ENCODE measurements at places on chromosomes 16 and 17.
A peak's percentile ranks its signal among the peaks of the same experiment; 100 is the strongest.

DNA sequence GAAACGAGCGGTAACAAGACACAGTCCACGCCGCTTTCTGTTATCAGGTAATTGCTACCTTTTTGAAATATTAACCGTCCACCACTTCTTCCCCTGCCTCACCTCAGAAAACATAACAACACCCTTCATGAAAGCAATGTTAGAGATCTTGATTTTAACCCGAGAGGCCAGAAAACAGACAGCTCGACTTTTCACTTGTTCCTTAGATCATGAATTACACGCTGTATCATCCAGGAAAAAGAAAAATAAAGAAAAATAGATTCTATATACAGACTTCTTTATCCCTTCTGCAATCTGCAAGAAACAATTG, 957.1 kb upstream of the SOX9 start:
- no peak for DNase-seq

GRCh38 chr16:4481526-4481925, 5.3 kb downstream of the HMOX2 start:
- DNase-seq: no peak

- DNase-seq: no peak
Observed at GRCh38 chr16:12436201-12436657, 367.5 kb downstream of the CPPED1 start.

GRCh38 chr16:8882041-8882617, at the start of gene LITAFD:
Gene LITAFD, plus strand, starts transcription at chr16:8882351. Its CDS starts 2,005 bp downstream, at chr16:8884356.
- DNase-seq: no peak

GRCh38 chr16:67260426-67261063, 11.8 kb downstream of the SLC9A5 start:
- no peak for DNase-seq

GRCh38 chr17:38942696-38943334, 17.4 kb downstream of the LASP1NB start:
- DNase-seq: no peak

- peak; percentile 45 for DNase-seq
Observed at GRCh38 chr17:47279062-47279801, 25.6 kb downstream of the ITGB3 start.

DNA sequence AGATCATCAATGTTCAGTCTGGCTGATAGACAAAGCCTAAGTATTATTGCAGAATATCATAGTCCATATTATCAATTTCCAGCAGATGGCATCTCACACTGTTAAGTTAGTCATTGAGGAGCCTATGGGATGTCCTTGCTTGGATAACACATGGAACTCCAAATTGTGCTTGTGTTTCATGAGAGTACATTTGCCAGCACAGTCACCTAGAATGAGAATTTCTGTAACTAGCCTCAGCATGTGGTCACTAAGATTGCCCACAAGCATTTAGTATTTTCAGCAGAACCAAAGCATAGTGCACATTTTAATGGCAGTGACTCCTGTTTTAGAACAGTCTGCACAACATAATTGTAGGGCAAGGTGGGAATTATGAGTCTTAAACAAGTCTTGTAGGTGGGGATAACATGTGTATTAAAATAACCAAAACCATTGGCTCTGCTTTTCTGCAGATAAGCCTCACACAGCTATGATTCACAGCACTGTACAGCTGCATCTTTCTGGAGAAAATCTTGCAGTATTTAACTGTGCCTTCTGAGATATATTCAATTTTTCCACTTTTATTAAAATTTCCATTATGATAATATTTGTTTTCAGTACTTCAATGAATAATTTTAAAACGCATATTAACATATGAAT, 882.8 kb upstream of the SOX9 start:
- no peak for DNase-seq

DNA sequence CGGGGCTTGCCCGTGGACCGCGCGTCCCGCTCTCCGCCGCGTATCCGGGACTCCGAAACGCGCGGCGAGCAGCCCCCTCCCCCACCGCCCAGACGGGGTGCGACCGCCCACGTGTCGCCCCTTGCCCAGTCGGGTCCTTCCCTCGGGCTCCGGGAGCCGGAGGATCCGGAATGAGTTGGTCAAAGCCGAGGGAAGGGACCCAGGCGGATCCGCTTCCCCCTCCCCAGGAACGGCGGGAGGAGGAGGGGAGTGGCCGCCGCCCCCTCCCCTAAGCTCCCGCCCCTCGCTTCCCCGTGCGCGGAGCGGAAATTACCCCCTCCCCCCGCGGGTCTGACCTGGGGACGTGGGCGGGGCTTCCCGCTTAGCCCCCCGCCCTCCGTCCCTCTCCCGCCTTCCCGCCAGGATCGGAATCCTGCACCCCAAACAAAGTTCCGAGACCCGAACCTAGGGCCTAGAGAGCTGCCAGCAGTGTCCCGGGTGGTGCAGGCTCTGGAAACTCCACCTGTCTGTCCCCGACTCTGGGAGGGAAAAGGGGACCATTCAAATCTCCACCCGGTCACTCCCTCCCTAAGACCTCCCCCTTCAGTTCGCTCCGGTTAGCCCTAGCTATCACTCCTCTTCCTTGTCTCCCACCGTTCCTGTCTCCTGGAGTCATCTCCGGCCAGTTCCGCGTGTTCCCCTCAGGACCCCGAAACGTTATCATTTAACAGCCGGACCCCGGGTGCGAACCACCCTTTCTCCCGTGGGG, 1.0 kb upstream of the IGF2BP1 start:
- DNase-seq: peak; percentile 68

DNA sequence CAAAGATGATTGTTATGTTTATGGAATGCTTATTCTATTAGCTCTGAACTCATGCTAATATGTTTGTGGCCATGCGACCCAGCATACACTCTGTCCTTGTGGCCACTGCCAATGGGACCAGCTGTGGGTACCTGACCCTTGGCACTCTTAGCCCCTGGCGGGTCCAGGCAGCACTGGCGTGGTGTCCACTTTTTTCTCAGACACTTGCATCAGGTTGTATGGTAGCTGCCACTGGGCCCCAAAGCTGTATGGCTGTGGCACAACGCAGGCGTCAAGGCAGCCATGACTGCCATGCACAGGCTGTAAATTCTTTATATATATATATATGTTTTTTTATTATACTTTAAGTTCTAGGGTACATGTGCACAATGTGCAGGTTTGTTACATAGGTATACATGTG, 12.2 kb upstream of the WNT9B start:
- DNase-seq: no peak

DNA sequence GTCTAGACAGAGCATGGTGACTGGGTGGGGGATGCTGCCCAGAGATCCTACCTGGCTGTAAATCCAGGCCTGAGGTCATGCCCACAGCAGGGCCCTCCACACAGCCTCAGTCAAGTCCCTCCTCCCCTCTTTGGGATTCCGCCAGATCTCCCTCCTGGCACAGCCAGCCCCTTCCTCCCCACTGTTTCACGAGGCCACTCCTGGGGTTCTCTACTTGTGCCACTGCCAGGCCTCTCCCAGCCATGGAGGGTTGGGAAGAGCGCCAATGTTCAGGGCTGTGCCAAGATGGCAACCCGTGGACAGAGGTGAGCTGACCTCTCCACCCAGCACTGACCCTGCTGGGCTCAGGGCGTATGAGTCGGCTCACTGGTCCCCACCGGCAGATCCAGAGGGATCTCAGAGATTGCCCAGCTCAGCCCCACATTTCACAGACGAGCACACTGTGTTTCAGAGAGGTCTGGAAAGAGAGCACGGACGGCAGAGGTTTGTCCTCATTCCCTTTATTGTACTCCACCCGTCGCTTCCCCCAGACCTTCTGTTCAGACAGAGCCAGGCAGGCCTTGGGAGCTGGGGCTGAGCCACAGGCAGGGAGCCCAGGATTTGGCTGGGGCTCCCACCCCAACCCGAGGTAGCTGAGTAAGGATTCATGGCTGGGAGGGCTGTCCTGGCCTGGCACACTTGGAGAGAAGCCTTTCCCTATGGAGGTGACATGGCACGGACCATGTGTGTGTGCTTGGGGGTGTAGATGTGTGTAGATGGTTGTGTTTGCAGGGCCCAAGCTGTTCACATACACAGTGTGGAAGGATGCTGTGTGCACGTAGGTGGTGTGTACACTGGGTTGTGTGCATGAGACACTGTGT, 3.5 kb upstream of the CAMKK1 start:
- peak; percentile 67 for DNase-seq

GRCh38 chr17:38869526-38870258, at the start of gene LASP1:
Gene LASP1, plus strand, starts transcription at chr17:38870058. Its CDS starts 132 bp downstream, at chr17:38870190.
- DNase-seq: peak; percentile 94

DNA sequence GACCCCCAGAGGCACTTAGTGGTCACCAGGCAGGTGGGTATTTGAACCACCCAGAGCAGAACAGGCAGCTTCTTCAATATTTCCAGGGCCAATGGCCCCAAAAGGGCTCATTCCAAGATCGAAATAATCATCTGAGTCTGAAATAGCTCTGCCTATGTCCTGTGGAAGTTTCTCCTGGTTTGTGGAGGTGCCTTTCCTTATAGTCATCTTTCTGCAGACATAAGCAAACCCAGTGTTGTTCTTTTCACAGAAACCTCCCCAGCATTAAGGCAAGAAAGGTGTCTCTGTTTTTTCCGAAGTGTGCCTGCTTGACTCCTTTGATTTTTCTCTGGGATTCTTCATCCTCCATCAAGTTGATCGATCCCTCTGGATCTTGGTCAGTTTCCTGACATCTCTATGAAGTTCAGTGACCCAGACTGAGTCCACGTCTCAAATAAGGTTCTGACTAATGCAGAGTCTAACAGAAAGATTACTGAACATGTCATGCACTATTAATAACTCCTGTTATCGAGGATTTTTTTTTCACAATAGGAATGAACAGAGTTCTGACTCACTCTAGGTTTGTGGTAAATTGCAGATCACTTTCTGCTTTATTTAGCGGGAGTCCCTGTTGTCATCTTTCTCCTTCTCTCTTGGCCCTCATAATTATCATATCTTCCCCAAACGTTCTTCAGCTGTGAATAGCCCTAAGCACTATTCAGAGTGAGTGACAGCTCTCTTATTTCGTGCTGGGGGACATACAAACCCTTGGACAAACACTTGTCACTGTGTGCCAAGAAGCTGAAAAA, 1.5 kb downstream of the LRRC3C start:
- DNase-seq: no peak

DNA sequence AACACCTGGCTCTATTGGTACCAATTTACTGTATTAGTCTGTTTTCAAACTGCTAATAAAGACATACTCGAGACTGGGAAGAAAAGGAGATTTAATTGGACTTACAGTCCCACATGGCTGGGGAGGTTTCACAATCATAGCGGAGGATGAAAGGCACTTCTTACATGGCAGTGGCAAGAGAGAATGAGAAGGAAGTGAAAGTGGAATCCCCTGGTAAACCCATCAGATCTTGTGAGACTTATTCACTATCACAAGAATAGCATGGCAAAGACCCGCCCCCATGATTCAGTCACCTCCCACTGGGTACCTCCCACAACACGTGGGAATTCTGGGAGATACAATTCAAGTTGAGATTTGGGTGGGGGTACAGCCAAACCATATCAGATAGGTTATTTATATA, 22.6 kb upstream of the GOSR1 start:
- DNase-seq: no peak

GRCh38 chr16:69438465-69438864, 14.0 kb downstream of the CYB5B start:
- DNase-seq: no peak

DNA sequence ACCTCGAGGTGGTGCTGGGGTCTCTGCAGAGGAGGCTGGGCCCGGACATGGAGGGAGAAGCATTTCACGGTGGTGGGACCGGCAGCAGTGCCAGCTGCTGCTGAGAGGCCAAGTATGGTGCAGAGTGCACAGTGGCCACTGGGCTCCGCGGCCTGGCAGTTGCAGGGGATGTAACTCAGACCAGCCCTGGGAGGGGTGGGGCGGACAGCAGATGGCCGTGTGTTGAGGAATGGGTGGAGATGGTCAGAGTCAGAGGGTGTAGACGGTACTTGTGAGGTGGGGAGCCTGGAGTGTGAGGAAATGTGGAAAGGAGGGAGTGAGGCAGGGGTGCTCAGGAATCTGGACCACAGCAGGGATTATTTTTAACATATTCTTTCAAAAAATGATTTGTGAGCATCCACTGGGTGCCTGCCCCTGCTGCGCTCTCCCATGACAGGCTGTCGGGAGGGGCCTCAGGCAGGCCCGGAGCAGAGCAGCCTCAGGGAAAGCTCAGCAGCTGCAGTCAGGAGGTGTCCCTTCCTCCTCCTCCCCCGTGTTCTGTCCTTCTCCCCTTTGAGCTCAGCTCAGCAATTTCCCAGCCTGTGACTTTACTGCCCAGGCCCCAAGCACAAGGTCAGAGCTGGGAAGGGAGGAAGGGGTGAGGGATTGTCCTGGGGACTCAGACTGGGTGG, 113.1 kb downstream of the RAP1GAP2 start:
- no peak for DNase-seq

DNA sequence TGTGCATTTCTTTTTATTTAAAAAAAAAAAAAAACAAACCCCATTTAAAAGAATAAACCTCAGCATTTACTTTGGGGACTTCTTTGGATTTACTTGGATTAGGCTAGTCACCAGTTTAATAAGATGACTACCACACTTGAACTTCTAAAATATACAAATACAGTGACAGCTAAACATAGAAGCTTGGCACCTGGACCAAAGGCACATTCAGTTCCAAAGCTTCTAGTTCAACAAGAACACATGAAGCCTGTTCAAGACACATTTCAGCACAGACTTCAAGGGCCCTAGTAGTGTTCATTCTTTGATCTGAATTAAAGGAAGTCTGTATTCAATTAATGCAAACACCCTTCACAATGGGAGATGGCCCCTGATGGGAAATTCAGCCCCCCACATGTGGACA, 11.6 kb upstream of the ROGDI start:
- DNase-seq: no peak

- peak; percentile 38 for DNase-seq
Observed at GRCh38 chr16:70679671-70680494, 6.0 kb downstream of the MTSS2 start.

DNA sequence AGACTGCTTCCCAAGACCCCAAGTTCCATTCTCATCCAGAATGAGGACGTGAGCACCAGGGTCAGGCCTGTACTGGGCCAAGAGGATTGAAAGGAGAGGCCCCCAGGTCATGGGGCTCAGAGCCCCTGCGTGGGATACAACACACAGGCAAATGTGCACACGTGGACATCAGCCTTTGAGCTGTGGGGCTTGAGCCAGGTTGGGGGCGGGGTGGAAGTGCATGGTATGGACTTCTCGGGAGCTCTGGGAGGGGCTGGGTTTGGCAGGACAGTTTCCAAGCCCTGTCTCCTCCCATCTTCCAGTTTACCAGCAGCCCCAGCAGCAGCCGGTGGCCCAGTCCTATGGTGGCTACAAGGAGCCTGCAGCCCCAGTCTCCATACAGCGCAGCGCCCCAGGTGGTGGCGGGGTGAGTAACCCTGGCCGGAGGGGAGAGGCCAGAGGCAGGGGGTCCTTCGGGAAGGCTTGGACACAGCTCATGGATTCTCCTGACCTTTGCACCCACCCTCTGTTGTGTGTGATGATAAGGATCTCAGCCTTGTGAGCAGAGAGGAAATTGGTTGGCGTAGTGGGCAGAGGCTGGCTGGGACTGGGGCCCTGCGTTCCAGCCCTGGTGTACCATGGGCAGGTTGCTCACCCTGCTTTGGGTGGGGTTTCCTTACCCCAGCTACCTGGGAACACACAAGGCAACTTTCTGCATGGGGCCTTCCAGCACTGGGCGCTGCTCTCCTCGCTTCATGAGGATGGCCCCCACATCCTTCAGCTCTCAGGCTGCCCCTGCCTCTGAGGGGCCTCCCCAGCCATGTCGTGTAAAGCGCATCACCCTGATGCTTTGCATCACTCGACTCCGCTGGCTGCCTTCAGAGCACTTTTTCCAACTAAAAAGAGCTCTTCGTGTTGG, 10.4 kb upstream of the LASP1NB start:
- DNase-seq: no peak
